ENCODE measurements at places on chromosomes 3 and 15. TPM values are rescaled to one million over a fixed set of nuclear protein-coding genes. Genes with fewer than 3 reads are reported as not detected.

GRCh38 chr15:70699890-70700289 is 63.5 kb downstream of the UACA start:
- H3K36me3 ChIP-seq: peaks cover 12% of the 10 kb centered on the region
- peaks cover 78% of the 10 kb centered on the region for H3K4me1 ChIP-seq
- H3K4me3 ChIP-seq: no peak overlapping the region
- peak overlapping the region; percentile 54 for H3K27ac ChIP-seq
- no peak for DNase-seq
- H3K27me3 ChIP-seq: no peaks in the 10 kb centered on the region

- H3K4me1 ChIP-seq: peaks cover 26% of the 10 kb centered on the region
- H3K4me3 ChIP-seq: peak overlapping the region; percentile 53
- H3K27ac ChIP-seq: peak overlapping the region; percentile 89
Observed at GRCh38 chr3:15796771-15797641, 773 bp downstream of the ANKRD28 start.

FBXL22 gene
- total RNA-seq: 23.4 TPM

- H3K27me3 ChIP-seq: no peaks in the 10 kb centered on the region
- no peak for DNase-seq
- H3K27ac ChIP-seq: no peak overlapping the region
- H3K4me1 ChIP-seq: no peaks in the 10 kb centered on the region
- H3K36me3 ChIP-seq: no peaks in the 10 kb centered on the region
Observed at GRCh38 chr3:184059424-184059823, 6.6 kb downstream of the HTR3C start.

ECE2 gene
- not detected for total RNA-seq

HYAL1 gene
- total RNA-seq: 49.8 TPM

All from heart left ventricle (tissue), 16 donors.